ENCODE measurements at places on chromosomes 11 and 22.

GRCh38 chr11:13238879-13239514 is 38.6 kb upstream of the BMAL1 start:
- DNase-seq = peak; percentile 22

- no peak for DNase-seq
Measured at GRCh38 chr11:107482234-107482633, 24.6 kb upstream of the CWF19L2 start.

- no peak for DNase-seq
Measured at GRCh38 chr22:37207981-37208380, 4.3 kb downstream of the SSTR3 start.

DNA sequence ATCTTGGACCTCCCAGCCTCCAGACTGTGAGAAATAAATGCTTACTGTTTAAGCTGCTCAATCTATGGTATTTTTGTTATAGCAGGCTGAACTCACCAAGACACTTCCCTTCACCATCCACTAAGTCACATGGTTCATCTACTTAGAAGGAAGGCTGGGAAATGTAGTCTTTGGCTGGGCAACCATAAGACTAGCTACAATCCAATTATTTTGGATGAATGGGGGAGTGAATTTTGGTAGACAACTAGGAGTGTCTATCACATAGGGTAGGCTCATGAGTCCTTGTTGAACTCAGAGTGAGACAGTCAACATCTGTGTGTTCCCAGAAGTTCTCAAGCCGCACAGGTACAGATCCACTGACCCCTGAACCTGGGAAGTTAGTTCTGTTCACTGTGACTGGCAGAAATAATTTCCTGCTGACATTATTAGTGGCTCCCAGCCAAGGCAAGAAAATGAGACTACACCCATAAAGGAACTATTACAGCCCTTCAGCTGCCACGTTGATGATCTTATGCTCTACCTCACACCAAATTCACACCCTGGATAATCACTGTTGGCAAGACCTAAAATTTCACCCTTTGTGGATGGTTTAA is 3.1 kb upstream of the SLC35C1 start:
- DNase-seq = no peak

- DNase-seq = no peak
Measured at GRCh38 chr11:35541621-35542375, 16.4 kb upstream of the PAMR1 start.

GRCh38 chr11:132792341-132793140 is 739.8 kb downstream of the OPCML start:
- no peak for DNase-seq

DNA sequence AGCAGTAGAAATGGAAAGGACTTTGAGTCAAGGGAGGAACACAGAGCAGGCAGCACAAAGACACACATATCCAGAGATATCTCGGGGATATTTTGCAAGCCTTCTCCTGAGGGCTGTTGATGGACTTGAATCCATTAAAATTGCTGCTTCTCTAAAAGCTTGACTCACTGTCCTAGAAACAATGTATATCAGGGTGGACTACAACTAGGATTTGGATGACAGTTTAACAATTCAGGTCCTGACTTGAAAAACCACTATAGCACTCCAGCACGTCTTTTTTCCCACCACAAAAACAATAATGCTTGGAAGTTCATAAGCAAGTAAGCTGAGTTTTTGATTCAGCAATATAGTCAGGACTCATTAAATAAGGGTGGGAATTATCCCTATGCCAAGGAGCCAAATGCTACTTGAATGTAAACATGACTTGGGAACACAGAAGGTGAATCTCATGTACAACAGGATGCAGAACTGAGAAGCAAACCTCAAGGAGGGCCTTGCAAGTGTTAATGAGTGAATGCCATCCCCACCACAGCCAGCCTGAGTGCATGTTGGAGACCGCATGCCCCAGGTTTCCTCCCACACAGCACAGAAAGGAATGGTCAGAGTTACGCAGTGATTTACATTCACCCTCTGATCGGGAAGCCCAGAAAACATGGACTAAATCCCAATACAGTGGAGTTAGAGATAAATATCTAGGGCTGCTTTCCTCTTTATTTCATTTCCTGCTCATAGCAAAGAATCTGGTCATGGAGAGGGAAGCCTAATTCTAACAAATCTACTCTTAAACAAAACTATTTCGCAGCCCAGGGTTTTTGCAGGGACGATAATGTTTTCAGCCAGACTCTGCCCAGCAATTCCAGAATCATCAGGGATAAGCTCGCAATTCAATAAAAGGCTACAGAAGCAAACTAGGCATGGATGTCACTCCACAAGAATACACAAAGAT is 98.4 kb upstream of the OR9G4 start:
- no peak for DNase-seq

DNA sequence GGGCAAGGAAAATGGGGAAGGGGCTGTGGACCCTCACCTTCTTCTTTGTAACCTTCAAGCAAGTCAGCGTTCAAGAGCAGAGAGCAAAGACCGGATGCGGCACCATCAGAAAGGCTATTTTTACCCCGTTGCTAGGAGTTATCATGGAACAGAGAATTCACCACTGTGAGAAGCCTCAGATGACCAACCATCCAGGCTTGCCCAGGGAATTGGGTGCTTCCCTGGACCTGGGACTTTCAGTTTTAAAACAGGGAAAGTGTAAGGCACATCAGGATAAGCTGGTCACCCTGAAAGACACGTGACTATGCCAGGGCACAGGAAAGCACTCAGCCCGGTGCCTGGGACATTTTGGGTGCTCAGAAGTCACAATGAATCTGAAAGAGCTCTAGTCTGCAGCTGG is 10.4 kb downstream of the GALNT18 start:
- DNase-seq = no peak

DNA sequence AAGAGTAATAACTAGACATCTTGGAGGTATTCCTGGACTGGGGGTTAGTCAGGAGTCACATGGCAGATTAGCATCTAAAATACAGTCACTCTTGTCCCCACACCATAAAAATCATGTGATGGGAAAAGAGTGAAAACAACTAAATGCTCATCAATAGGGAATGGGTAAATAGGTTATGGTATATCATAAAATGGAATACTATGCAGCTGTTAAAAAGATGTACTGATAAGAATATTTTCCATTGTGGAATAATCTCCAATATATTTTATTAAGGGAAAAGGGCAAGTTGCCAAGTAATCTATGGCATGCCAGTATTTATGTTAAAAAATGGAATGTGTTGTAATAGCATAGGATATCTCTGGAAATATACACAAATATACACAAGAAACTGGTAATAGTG is 6.6 kb upstream of the PIK3C2A start:
- DNase-seq = no peak

- DNase-seq = no peak
Measured at GRCh38 chr11:85530634-85531033, 96.5 kb downstream of the DLG2 start.

DNA sequence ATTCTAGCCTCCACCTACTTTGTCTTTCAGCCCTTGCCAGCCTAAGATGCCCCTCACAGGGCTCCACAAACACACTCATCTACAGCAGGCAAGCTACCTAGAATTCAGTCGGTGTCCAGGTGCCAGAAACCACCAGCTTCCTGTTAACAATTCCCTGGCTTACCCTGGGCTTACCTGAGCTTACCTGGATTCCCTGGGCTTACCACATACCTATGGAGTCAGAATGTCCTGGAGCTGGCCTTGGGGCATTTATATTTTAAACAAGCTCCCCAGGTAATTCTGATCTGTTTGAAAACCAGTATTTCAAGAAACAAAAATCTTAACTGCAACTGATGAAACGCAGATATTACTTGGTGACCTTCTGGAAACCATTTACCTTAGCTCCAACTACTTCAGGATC is 123.6 kb downstream of the SLC1A2 start:
- DNase-seq = no peak

DNA sequence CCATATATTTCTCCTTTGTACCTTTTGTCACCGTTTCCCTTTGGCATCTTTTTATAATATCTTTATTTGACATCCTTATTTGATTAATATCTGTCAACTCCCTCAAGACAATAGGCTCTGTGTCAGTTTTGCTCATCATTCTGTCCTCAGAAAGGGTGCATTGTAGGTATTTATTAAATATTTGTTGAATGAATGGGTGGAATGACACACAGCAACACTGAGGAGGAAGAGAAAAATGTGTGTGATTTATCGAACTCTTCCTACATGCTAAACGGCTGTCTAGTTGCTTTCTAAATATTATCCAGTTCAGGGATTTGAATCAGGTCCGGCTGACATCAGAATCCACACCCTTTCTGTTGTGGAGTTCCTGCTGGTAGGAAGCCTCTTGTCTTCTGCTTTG is 98.2 kb downstream of the NAV2 start:
- DNase-seq = no peak

GRCh38 chr11:73590991-73591390 is 6.9 kb downstream of the FAM168A start:
- no peak for DNase-seq

GRCh38 chr11:19730373-19730772 is 17.7 kb downstream of the NAV2 start:
- DNase-seq = peak; percentile 52

- no peak for DNase-seq
Measured at GRCh38 chr11:82757660-82758357, 24.1 kb upstream of the FAM181B start.

DNA sequence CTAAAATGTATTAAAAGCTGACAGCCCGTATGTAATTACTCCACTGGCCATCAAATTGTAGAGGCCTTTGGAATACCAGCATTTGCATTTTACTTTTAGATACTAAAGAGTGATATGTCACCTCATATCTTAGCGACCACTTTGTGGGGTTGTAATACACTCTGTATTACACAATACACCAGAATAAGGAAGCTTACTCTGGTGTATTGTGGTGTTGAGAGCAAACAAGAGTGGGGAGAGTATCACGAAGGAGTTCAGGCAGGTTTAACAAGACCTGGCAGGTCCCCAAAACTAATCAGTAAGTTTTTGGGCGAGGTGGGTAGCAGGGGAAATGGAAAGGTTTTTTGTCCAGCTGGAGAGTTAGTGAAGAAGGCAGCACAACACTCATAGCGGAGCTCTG is 3.2 kb downstream of the NUP50 start:
- no peak for DNase-seq

Data from nucleus accumbens (tissue), 56 donors.